ENCODE measurements at places on chromosomes 2 and 18.
A peak's percentile ranks its signal among the peaks of the same experiment; 100 is the strongest.

GRCh38 chr2:145431181-145431951, 911.4 kb upstream of the ZEB2 start:
- no peak for DNase-seq

DNA sequence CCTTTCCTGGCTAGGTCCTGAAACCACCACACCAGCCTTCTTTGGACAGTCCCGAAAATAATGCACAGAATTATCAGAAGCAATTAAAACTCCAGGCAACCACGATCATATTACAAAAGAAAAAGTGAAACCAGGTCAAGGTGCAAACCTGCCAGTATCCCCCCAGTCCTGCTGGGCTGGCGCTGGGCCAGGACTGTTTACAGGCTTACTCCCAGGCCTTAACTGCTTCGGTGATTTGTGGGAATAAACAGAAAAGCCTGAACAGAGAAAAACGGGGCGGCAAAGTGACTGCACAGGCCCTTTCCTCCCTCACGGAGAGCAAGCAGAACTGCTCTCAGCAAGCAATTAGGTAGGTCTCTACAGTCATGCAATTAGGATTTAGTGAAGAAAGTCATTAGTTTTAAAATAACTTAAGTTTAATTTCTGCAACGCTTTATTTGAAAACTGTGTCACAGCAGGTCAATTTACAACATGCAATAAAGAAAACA, 1.3 kb downstream of the HDAC4 start:
- DNase-seq, result no peak

- no peak for DNase-seq
These were observed 406.1 kb downstream of the LRATD1 start for GRCh38 chr2:15038366-15039364.

- no peak for DNase-seq
These were observed 91.8 kb upstream of the ST6GAL2 start for GRCh38 chr2:106977717-106978116.

GRCh38 chr2:71679491-71679890, 226.1 kb downstream of the DYSF start:
- DNase-seq, result no peak

GRCh38 chr2:25736899-25737515, 63.6 kb upstream of the DTNB start:
- no peak for DNase-seq

DNA sequence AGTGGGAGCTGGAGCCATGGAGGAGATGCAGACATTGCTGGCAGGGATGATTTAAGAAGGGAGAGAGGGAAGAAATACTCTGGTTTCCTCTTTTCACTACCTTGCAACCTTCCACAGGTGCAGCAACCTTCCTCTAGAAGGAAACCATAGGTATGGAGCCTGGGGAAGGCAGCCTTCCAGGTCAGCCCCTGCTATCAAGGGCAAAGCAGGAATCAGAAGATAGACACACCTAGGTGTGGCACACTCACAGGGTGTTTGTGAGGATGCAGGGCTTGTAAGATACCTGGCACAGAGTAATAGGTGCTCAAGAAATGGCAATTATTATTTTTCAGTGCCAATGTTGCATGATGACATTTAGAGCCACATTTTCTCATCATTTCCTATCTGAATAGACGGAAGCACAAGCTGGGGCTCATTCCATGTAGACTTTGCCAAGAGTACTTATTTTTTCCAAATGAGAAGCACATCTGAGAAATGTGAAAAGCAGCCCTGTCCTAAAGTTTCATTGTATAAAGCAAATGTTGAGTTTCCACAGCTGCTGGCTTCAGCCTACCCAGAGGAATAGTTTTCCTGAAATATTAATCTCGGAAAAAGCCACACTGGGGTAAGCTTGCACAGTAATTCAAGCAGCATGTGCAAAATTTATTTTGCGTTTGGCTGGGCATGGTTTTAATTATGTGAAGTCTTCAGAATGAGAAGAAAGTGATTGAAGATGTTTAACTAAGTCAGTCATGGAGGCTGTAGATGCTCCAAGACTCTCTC, 20.6 kb downstream of the EVA1A start:
- peak; percentile 85 for DNase-seq

DNA sequence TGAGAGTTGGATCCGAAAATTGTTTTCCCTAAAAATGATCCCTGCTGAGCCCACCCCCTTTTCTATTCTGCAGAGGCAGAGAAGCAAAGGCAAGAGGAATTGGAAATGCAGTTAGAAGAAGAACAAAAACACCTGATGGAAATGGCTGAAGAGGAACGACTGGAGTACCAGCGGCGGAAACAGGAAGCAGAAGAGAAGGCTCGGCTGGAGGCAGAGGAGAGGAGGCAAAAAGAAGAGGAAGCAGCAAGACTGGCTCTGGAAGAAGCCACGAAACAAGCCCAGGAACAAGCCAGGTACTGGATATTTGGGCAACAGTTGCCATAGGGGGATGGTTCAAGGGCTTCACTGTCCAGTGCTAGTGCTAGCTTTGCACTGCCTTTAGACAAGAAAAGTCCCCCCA, 41.7 kb downstream of the SUMO1 start:
- no peak for DNase-seq

DNA sequence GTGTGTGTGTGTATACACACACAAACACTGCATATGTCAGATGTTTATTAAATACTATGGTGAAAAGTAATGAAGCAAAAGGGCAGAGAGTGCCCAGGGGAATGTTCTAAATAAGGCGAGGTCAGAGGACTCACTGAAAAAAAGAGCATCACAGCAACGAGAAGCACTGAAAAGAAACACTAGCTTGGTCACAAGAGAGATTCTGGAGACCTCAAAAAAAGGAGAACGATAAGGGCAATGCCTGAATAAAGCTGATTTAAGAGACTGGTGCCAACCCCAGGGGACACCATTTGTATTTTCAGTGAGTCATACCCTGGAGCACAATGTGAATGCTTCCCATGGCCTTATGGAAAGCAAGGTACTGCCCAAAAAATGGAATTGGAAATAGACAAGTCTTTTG, 14.5 kb downstream of the SLC40A1 start:
- DNase-seq, result peak; percentile 60

DNA sequence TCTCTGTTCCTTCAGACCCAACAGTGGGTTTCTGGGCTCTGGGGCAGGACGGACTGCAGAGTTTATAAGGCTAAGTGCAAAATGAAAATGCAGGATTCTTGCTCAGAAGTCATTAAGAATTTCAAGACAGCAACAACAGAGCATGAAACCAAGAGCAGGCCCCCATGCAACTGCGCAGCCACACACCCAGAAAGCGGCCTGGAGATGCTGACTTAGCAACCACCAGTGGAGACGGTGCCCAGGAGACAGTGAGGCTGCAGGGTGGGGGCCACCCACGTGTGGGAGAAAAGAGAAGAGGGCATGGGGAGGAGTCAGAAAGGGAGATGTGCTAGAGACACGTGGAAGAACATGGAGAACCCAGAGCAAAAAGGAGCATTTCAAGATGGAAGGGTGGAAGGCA, 66.5 kb downstream of the GALNT14 start:
- no peak for DNase-seq

GRCh38 chr2:112147382-112148168, 9.4 kb downstream of the FBLN7 start:
- DNase-seq, result no peak

DNA sequence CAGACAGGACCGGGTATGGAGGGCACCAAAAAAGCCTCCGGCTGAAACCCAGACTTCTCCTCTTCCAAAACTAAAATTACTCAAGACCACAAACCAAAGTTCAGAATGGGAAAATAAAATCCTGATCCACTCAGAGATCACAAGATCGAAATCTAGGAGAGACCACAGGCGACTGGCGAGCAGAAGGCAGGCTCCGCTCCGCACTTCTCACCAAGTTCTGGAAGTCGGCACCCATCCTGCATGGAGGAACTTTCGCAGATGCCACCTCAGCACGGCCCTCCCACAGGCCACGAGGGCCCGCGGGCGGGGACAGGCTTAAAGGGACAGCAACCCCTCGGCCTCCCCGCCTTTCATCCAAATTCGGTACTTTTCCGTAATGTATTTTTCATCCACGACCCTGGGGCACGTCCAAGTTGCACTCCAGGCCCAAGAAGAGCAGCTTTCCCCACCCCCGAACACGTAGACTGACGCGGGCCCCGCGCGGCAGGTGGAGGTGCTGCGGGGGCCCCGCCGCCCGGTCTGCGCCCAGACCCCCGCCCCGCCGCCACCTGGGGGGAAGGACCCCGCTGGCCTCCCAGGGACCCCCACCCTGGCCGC, 43.7 kb downstream of the HDLBP start:
- peak; percentile 84 for DNase-seq

- no peak for DNase-seq
These were observed 127.8 kb downstream of the OSBPL6 start for GRCh38 chr2:178322068-178322467.

DNA sequence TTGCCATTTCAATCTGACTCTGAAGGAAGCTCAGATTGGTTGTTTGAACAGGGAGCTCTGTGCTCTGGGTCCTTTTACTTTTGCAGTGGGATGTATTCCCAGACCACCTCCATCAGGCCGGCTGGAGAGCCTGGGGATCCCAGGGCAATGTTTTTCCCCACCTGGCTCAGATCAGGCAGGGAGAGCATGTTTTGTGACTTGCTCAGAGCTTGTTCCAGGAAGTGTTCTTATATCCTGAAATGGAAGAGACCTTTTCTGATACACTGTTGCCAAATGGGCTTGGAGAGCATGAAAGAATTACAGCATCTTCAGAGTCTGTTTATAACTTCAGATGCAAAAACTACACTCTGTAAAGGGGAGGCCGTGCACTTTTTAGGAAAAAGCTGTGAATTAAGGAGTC, 56.0 kb downstream of the LIPG start:
- no peak for DNase-seq

DNA sequence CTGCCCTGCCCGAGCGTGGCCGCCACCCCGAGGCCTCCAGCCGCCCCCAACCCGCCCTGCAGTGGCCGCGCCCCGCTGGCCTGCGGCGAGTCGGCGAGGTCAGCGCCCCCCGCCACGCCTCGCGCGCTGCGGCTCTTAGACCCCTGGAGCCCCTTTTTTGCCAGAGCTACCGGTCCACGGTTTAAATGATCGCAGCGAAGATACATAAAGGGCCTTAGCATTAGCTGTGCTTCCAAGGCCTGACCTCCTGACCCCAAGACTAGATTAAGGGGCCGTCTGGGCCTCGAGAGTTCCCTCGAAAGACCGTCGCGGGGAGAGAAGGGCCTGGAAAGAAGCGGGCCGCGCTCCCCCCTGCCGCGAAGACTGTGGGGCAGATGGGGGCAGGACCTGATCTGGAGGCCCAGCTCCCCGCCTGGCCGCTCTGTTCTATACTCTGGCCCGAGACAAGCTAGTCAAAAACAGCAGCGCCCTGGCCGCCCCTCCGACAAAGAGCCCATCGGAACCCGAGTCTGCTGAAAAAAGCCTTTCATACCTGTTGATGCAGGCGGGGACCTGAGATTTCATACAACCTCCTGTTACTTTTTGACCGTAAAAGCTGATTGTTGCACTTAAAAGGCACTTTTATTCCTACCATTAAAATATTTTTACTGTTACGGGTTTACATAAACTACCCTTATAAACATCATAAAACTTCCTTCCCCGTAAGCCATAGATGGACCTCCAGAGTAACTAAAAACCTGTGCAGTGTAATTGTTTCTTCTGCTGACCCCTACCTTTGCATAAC, 68.7 kb upstream of the PSMD14 start:
- no peak for DNase-seq

DNA sequence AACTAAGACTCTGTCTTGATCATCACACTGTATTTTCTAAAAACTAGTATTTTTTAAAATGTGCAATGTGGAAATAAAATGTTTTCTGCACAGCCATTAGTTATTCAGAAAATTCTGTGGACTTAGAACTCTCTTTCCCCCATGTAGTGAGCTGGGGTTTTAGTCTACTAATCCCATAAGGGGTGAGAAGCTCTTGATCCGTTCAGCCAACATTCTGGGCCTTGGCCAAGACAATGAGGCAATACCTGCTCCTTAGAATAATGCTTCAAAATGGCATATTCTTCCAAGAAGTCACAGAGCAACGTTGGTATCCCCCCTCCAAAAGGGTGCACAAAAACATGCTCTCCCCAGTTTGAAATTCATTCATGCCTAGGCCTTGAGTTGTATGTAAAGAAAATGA, 4.0 kb downstream of the REEP1 start:
- no peak for DNase-seq

- DNase-seq, result no peak
These were observed 197.6 kb upstream of the CHST9 start for GRCh38 chr18:27382567-27383216.

DNA sequence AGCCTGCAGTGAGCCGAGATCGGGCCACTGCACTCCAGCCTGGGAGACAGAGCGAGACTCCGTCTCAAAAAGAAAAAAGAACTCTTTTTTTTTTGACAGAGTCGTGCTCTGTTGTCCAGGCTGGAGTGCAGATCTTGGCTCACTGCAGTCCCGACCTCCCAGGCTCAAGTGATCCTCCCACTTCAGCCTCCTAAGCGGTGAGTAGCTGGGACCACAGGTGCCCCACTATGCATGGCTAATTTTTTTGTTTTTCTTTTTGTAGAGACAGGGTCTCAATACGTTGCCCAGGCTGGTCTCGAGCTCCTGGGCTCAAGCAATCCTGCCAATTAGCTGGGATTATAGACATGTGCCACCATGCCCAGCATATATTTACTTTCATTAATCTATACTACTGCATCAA, 12.5 kb upstream of the INO80D start:
- no peak for DNase-seq

- no peak for DNase-seq
These were observed 99.4 kb downstream of the WDSUB1 start for GRCh38 chr2:159187106-159187505.

DNA sequence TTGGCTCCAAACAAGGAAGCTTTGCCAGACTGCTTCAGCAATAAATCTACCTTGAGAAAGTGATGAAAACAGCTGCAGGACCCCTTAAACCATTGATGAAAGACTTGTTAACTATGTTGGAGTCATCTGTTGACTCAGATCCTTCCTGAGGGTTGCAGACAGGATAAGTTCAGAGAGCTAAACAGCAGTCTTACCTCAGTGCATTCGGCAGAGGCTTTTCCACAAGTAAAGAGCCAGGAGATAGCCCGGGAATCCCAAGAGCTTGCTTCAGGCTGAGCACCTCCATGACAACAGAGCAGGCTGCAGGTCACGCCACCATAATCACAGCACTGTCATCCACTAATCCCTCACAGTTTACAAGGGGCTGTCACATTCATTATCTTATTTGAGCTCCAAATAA, 23.7 kb downstream of the KIAA2012 start:
- DNase-seq, result no peak

- peak; percentile 44 for DNase-seq
These were observed 137.9 kb downstream of the ICOS start for GRCh38 chr2:204074456-204074855.

GRCh38 chr2:197235711-197236110, 74.9 kb downstream of the ANKRD44 start:
- DNase-seq, result no peak

DNA sequence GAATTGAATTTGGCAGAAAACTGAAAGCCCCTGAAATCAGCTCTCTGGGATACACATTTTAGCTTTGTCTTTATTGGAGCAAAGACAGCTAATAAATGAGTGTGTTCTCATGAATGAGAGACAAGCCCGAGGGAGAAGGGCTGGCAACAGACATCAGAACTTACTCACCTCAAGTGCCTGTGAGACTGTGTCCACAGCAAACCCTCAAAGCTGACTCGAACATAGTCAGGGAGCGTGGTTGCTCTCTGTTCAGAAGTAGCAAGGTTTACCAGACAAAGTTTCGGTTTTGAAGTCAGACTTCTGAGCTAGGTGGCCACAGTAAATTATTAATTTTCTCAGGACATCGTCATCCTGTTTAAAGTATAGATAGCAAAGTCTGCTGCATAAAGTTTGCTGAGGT, 207.9 kb downstream of the CMPK2 start:
- no peak for DNase-seq

- no peak for DNase-seq
These were observed 13.3 kb upstream of the SP3 start for GRCh38 chr2:173978447-173978846.
